ENCODE measurements at places on chromosomes 6 and 20. TPM values are rescaled to one million over a fixed set of nuclear protein-coding genes. Genes with fewer than 3 reads are reported as not detected.

The SUN5 gene
- not detected for total RNA-seq

The C6orf58 gene
- total RNA-seq, result not detected

The TFAP2A gene
- not detected for total RNA-seq

The KCNK5 gene
- not detected for total RNA-seq

The SCUBE3 gene
- total RNA-seq, result 0.15 TPM

The CNBD2 gene
- 5.1 TPM for total RNA-seq

The SAMD5 gene
- total RNA-seq, result 1.00 TPM

The PHACTR3 gene
- total RNA-seq, result not detected

The VNN1 gene
- 0.69 TPM for total RNA-seq

The TCF21 gene
- not detected for total RNA-seq

The SLC22A1 gene
- total RNA-seq, result not detected

The SLC22A7 gene
- not detected for total RNA-seq

The NKAPL gene
- total RNA-seq, result 1.3 TPM

The CPXM1 gene
- total RNA-seq, result 0.20 TPM

The SNX21 gene
- total RNA-seq, result 27.0 TPM

The SOD2 gene
- 192 TPM for total RNA-seq

The RFX6 gene
- total RNA-seq, result not detected

The KCNQ5 gene
- not detected for total RNA-seq

The SLC25A27 gene
- total RNA-seq, result 0.10 TPM

The FRS3 gene
- 1.5 TPM for total RNA-seq

The CRISP2 gene
- total RNA-seq, result not detected

The OR2B6 gene
- total RNA-seq, result not detected

The CST2 gene
- not detected for total RNA-seq

The MED20 gene
- total RNA-seq, result 25.0 TPM

The ZNF334 gene
- total RNA-seq, result 0.54 TPM

The PRICKLE4 gene
- 1.3 TPM for total RNA-seq

The ACTL10 gene
- 1.6 TPM for total RNA-seq

The AGPAT1 gene
- total RNA-seq, result 29.4 TPM

The PAX1 gene
- total RNA-seq, result not detected

The SSTR4 gene
- not detected for total RNA-seq

The ANKRD60 gene
- total RNA-seq, result not detected

The PSORS1C2 gene
- total RNA-seq, result not detected

The BTBD9 gene
- total RNA-seq, result 5.4 TPM

The TCEA2 gene
- total RNA-seq, result 18.7 TPM

The PPP1R3G gene
- 0.33 TPM for total RNA-seq

The LPA gene
- total RNA-seq, result not detected

The EDN3 gene
- total RNA-seq, result not detected

The SYNDIG1 gene
- not detected for total RNA-seq

The HSPA1L gene
- 0.33 TPM for total RNA-seq

The PCK1 gene
- total RNA-seq, result not detected

The SRSF12 gene
- 0.13 TPM for total RNA-seq

The MDFI gene
- 19.5 TPM for total RNA-seq

The CCN2 gene
- 614 TPM for total RNA-seq

The PRRT1 gene
- total RNA-seq, result not detected

Data from mammary microvascular endothelial cell (primary cell).